ENCODE measurements at places on chromosomes 1 and 21.

DNA sequence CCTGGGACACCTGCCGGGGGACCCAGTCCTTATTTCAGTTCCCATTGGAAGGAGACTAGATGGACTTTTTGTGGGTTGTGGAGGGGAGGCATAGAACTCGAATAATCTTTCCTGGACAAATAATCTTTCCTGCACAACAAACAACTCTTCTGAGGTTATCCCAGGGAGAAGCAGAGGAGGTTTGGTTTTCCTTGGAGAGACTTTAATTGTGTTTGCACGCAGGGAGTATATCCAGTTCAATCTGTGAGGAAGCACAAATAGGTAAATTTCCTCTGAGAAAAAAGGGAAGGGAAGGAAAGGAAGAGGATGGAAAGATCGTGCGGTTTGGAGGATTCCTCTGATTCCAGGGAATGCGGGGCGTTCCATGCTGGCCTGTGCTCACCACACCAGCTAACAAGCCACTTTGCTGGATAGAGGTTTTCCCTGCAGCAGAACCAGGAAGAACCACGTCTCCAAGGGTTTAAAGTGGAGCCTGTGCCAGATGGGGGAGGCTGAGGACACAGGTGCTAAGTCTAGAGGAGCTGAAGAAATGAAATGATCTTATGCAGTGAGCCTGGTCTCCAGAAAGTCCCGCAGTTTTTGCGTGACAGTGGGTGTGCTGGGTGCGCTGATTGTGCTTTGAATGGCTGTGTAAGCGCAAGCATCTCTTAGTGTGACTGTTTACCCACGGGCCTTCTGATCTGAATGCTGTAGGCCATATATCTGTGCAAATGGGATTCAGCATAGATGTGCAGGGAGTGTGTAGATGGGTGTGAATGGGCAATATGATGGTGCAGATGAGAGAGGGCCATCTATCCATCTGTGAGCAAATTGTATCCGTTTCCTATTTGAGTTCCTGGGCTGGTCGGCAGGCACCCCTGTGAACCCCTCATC, 7.6 kb downstream of the PAX7 start:
- DNase-seq: no peak

DNA sequence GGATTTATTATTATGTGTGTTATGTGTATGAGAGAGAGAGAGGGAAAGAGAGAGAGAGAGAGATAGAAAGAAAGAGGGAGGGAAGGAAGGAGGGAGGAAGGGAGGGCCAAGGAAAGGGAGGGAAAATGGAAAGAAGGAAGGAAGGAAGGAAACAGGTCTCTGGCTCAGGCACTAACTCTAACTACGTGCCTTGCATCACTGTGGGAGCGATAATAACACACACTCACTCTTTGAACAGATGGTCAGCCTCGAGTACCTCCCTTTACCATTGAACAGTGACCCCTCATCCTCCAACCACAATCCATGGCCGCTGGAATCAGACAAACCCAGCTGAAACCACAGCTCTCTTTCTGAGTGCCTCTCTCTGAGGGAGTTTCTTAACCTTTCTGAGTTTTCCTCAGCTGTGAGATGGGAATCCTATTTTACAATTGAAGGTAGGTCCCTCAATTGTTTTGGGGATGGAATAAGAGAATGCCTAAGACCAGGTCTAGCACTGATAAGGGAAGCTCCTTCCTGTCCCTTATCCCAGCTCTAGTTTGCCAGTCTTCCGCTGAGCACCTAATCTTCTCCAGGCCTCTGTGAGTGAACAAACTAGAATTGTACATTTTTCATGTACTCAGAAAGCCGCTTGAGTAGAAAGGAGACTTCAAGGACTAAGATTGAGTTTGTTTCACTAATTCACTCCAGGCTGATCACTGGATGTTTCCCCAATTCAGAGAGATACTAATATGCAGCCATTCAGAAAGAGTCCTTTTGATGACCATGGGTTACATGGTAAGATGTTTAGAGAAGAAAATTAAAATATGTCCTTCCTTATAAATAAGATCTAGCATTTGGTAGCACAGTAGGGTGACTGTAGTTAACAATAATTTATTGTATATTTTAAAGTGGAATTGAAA, 62.8 kb downstream of the IRF2BP2 start:
- no peak for DNase-seq

- no peak for DNase-seq
Observed at GRCh38 chr1:26307363-26307781, 936 bp upstream of the UBXN11 start.

GRCh38 chr1:159826441-159827101, at the start of gene SLAMF8:
TSS of gene SLAMF8 (plus strand) at chr1:159826873. CDS start at chr1:159826899, 26 bp downstream.
- DNase-seq: peak; percentile 4

GRCh38 chr1:6163973-6164617, 16.0 kb downstream of the CHD5 start:
- no peak for DNase-seq

DNA sequence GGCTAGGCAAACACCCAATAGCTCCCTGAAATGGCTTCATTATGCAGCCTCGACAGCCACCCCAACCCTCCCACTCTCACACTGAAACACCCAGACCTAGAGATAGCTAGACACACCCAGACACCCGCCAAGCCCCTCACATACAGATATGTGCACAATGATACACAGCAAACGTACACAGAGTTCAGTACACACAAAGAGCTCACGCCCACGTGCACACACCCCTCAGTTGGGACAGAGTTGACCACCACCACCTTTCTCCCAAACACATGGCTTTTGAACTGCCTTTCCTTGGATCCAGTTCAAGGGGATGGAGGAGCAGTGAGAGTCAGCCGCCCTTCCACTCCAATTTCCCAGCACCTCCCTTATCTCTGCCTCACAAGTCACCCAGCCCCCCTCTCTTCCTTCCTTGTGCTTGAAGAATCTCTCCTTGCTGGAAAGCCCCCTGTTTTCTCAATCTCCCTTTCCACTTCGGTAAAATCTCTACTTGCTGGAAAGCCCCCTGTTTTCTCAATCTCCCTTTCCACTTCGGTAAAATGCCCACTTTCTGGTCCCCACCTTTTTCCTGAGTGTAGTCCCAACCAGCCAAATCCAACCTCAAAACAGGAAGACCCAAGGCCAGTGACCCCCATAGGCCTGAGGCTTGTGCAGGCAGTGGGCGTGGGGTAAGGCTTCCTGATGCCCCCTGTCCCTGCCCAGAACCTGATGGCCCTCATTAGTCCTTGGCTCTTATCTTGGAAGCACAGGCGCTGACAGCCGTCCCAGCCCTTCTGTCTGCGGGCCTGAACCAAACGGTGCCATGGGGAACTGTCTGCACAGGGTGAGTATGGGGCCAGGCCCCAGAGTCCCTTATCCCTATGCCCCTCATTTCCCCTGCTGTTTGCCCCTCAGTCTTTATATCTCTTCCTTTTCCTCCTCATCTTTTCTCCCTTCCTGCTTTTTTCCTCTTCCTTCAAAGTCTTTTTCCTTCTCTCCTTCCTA, at the start of gene ACKR1:
Gene ACKR1 (plus strand): TSS at position 715 of the 981 bp plus-strand sequence. CDS start 85 bp downstream, at position 800.
- DNase-seq: no peak

GRCh38 chr21:38920631-38921398, 115.1 kb downstream of the ETS2 start:
- DNase-seq: no peak

GRCh38 chr1:97145321-97145956, 423.9 kb downstream of the PTBP2 start:
- no peak for DNase-seq

DNA sequence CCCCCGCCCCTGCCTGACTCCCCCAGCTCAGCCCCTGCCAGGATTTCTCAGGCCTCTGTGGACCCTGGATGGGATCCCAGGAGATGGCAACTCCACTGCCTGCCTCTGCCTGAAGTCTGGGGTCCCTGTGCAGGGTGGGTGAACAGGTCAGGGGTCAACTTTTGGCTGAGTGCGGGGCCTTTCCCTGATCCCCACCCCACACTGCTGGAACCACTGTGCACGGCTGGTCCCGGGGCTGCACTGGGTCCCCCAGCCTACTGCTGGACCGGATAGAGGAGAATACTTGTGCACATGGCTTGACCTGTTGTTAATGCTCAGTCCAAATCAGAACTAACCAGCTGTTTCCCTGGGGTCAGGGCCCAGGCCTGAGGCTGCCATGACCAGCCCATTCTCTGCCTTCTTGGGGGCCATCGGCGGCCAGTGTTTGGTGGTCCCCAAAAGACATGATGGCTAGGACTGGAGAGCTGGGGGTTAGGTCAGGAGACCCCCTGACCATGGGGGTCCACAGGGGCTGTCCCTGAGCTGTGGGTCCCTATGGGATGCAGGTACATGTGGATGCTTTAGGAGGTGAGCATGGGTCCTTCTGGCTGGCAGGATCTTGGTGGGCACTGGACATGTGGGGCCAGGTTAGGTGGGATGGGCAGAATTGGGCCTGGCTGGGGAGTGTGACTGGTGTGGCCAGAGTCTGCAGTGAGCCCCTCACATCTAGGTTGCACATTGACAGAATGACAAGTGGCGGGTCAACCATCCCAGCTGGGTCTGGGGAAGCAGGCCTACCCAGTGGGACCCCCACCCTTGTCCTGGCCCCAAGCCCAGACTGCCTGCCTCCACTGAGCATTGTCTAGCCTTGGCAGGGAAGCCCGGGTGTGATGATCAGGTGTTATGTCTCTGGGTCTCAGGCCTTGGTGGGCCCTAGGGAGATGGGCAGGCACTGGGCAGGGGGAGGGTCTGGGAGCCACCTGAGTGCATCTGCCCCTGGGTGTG, 19.0 kb upstream of the ZNF678 start:
- DNase-seq: no peak

- DNase-seq: no peak
Observed at GRCh38 chr1:11918799-11919519, 7.3 kb downstream of the KIAA2013 start.

DNA sequence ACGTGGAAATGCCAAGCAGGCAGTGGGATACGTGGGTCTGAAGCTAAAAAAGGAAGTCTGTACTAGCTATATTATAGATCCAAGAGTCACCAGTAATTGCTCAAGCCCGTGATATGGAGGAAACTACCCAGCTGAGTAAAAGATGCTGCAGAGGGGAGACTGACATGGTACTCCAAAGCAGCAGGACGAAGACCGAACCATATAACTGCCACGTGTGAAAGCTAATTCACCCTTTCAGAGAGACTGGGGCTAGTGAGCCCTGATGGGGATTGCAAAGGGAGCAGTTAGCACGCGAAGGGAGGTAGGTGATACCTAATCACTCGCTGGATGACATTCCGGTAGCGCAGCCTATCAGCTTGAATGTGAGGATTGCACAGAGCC, 316 bp downstream of the AP4B1 start:
- peak; percentile 33 for DNase-seq

DNA sequence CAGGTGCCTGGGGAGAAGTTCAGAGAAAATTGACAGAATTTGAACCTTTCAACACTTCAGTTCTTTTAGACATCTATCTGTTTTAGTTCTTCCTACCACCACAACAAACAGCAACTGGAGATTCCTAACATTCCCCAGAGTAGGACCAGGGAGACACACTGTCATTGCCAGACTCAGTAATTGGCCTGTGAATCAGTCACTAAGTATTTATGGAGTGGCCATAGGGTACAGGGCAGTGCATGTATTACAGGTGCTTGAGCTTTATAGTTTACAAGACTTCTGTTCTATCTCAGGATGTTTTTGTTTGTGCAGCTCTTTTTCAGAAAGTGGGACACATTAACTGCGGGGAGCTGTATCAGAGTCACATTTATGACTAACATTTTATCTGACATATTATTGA, 1.7 kb downstream of the CDC14A start:
- no peak for DNase-seq
